ENCODE measurements at places on chromosomes 4 and X.

GRCh38 chrX:2610246-2611170 is 80.6 kb upstream of the CD99 start:
- no peak for DNase-seq

DNA sequence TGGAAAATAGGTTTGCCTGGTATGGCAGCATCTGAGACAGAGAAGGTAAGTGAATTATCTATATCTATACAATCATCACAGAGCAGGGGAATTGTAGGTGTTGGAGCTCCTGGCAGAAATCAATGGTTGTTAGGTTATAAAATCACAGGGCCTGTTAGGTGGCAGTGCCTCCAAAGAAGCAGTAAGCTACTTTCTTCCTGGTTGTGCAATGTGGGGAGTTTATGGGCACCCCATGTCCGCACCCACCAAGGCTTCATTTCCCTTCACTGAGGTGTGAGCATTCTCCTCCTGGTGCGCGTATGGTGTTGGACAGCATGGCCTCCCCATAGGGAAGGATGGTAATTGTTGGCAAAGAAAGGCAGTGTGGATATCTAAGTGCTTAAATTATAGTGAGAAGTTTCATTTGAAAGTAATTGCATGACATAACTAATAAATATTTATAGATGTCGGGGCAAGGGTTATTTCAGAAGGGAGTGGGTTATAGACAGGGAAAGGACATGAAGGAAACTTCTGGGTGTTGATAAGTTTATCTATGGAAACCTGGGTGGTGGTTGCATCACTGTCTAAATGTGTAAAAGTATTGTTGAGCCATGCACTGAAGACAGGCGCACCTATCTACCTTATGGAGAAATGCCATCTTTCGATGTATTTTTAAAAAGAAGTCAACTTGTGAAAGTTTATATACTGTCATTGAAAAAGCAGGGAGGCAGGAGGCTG is 153.7 kb downstream of the FRAS1 start:
- no peak for DNase-seq

DNA sequence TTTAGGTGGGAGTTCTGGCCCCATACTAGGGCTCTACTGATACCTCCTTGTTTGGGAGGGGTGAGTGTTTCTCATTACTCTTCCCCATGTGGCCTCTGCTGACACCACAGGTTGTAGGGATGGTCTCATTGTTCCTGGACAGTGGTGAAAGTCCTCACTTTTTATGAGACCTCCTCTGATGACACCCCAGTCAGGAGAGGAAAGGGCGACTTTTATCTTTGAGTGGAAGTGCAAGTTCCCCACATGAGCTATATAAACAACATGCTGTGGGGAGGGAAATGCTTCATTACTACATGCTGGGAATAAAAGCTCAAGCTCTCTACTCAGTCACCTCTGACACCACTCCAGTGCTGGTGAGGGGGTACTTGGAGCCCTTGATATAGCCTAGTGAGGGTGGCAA is 29.5 kb upstream of the MAGEA6 start:
- no peak for DNase-seq

GRCh38 chr4:79852305-79852730 is 220.7 kb downstream of the ANTXR2 start:
- no peak for DNase-seq

GRCh38 chr4:120443116-120443515 is 376.5 kb upstream of the MAD2L1 start:
- no peak for DNase-seq

- DNase-seq, result peak; percentile 1
Measured at GRCh38 chrX:113833096-113834055, 750.5 kb upstream of the HTR2C start.

All from hindlimb muscle (tissue), 1 donor.